ENCODE measurements at places on chromosomes 5 and 9.

DNA sequence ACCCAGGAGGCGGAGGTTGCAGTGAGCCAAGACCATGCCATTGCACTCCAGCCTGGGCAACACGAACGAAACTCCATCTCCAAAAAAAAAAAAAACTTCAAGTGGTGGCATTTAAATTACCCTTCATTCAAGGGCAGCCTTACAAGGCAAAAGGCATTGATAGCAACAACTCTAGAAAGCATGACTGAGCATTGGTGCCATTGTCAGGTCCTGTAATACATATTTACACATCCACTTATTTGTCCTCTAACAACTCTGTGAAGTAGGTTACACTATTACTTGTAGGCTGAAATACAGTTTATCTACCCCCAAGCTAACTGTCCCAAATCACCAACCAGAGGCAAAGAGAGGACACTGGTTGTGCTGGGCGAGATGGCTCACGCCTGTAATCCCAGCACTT is 52.7 kb upstream of the LARP1 start:
- H3K36me3 ChIP-seq: no peaks in the 10 kb centered on the region
- no peak for DNase-seq
- H3K27me3 ChIP-seq: no peaks in the 10 kb centered on the region
- H3K4me3 ChIP-seq: no peak overlapping the region

GRCh38 chr5:53481159-53481886 is 894 bp downstream of the FST start:
- peaks cover 30% of the 10 kb centered on the region for H3K4me1 ChIP-seq
- H3K27ac ChIP-seq: no peak overlapping the region
- H3K4me3 ChIP-seq: 0 out of 2 replicates have a peak overlapping the region, but pooled peaks have one; percentile 8
- H3K27me3 ChIP-seq: peaks cover 33% of the 10 kb centered on the region
- peak; percentile 16 for DNase-seq

- peaks cover 9% of the 10 kb centered on the region for H3K4me1 ChIP-seq
- peaks cover 59% of the 10 kb centered on the region for H3K36me3 ChIP-seq
- H3K4me3 ChIP-seq: no peak overlapping the region
- H3K27me3 ChIP-seq: no peaks in the 10 kb centered on the region
- DNase-seq: no peak
Observed at GRCh38 chr5:159186319-159186718, 23.0 kb downstream of the RNF145 start.

DNA sequence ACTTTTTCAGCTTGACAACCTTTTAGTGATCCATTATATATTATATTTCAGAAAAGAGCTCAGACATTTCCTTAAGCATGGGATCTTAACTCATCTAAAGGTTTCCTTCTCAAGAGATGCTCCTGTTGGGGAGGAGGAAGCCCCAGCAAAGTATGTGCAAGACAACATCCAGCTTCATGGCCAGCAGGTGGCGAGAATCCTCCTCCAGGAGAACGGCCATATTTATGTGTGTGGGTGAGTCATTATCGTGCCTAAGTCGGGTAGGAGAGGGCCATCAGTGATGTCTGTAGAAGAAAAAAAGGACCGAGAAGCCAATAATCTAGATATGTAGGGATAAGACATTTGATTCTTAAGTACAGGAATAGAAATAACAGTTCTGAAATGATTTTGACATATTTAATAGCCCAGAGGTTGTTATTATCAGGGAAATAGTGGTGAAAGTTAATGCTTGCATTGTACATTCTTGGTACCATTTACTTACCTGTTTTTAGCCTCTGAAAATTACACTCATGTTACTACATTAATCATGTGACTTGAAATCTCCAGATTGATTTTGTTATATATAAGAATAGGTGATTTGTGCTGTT is 28.2 kb downstream of the MTRR start:
- no peak overlapping the region for H3K4me3 ChIP-seq
- no peak overlapping the region for H3K27ac ChIP-seq
- H3K27me3 ChIP-seq: no peaks in the 10 kb centered on the region
- H3K36me3 ChIP-seq: peaks cover 98% of the 10 kb centered on the region
- peak; percentile 65 for DNase-seq

- no peak overlapping the region for H3K27ac ChIP-seq
- DNase-seq: peak; percentile 68
- peaks cover 12% of the 10 kb centered on the region for H3K27me3 ChIP-seq
Observed at GRCh38 chr9:69412741-69413150, 87.7 kb downstream of the ENTREP1 start.

GRCh38 chr5:68255305-68256120 is 40.0 kb downstream of the PIK3R1 start:
- H3K4me1 ChIP-seq: no peaks in the 10 kb centered on the region
- H3K4me3 ChIP-seq: no peak overlapping the region
- DNase-seq: no peak
- no peaks in the 10 kb centered on the region for H3K36me3 ChIP-seq
